ENCODE measurements at places on chromosomes 1 and 21.

DNA sequence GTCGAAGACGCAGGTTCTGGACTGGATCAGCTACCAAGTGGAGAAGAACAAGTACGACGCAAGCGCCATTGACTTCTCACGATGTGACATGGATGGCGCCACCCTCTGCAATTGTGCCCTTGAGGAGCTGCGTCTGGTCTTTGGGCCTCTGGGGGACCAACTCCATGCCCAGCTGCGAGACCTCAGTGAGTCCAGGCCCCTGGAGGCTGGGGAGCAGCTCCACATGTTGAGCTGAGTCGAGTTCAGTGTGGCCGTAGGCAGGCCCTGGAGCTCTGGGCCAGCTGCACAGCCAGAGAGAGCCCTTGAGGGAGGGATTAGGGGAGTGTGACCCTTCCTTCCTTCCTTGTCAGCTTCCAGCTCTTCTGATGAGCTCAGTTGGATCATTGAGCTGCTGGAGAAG, 1.6 kb downstream of the ELF3 start:
- no peak for DNase-seq

GRCh38 chr1:102463328-102463727, 466.6 kb upstream of the OLFM3 start:
- no peak for DNase-seq

DNA sequence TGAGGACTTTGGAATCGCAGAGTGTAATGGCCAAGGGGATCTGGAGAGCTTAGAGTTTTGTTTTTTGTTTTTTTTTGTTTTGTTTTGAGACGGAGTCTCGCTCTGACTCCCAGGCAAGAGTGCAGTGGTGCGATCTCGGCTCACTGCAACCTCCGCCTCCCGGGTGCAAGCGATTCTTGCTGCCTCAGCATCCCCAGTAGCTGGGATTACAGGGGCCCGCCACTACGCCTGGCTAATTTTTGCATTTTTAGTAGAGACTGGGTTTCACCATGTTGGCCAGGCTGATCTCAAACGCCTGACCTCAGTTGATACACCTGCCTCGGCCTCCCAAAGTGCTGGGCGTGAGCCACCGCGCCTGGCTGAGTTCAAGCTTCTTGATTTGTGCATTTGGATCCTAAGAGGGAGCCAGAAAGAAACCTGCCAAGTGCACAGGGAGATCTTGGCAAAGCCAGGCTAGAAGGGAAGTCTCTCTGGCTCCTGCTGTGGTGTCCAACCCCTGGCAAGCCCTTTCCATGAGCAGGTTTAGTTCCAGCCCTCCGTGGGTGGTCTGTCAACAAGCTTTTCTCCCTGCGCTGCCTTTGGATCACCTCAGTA, 852 bp downstream of the FAAH start:
- no peak for DNase-seq

GRCh38 chr21:18655931-18656330, 252.3 kb upstream of the TMPRSS15 start:
- no peak for DNase-seq

GRCh38 chr1:54358503-54359168, 47.6 kb downstream of the SSBP3 start:
- no peak for DNase-seq

GRCh38 chr21:35749904-35750303, 310.4 kb downstream of the SETD4 start:
- no peak for DNase-seq

DNA sequence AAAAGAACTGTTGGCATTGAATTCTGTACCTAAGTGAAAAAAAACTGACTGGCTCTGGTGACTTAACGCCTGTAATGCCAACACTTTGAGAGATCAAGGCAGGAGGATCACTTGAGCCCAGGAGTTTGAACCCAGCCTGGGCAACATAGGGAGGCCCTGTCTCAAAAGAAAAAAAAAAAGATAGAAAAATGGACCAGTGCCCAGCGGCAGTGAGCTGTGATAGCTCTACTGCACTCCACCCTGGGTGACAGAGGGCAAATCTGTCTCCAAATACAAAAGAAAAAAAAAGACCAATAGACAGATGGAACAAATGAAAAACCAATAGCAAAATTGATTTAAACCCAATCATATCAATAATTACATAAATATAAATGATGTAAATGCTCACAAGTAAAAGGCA, 674 bp upstream of the AKR7A3 start:
- DNase-seq, result no peak

- peak; percentile 86 for DNase-seq
Measured at GRCh38 chr1:22416555-22417454, 34.8 kb upstream of the ZBTB40 start.

DNA sequence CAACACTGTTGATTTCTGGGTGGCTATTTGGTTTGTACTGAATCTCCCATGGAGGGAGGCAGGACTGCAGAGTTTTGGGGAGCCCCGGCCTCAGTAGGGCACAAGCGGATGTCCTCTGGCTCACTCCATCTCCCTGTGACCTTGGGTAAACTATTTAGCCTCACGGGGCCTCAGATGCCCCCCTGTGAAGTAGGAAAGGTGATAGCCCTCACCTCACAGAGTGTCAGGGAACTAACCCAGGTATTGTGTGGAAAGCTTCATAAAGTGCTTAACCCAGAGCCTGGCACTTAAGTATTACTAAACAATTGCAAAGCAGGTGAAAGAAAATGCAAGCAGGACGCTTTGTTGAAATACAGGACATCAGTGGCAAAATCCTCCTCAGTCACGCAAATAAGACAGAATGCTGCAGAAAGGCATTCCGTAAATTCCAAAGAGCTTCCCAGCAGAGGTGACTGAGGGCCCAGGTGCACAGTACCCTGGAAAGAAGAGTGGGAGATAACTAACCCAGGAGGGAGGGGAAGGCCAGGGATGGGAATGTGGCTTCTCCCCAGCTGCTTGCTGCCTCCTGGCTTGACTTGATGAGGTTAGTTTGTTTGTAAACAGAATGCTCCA, 436.3 kb downstream of the PRDM2 start:
- no peak for DNase-seq

DNA sequence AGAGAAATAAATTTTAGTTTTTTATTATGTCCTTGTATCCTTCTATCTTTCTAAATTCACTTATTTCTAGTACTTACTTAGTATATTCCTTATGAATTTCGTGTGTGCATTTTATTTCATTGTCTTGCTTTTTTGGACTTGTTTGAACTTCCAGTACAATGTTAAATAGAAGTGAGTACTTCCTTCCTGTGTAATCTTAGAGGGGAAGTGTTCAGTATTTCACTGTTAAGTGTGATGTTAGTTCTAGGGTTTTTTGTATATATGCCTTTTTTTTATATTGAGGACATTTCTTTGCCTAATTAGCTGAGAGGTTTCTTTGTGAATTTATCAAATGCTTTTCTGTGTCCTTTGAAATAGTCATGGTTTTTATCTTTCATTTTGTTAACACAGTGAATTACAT, 10.7 kb downstream of the LYPLAL1 start:
- no peak for DNase-seq

- no peak for DNase-seq
Measured at GRCh38 chr1:100188617-100189016, 10.6 kb upstream of the LRRC39 start.

DNA sequence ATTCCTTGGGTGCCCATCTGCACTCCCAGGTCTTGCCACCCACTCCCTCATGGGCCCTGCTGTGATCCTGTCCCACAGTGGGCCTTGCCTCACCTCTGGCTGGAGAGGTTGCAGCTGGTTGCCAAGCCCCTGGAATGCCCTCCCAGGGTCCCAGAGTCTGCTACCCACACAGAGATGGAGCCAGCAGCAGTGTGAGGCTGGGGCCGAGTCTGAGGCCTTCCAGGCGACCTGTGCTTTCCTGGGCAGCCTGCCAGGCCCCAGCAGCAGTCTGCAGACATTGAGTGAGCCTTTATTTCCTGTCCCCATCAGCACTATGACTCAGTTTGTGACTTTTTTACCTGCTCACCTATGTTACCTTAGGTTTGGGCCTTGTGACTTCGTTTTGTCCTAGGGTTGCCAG, 25.0 kb upstream of the TSPAN2 start:
- DNase-seq, result no peak

DNA sequence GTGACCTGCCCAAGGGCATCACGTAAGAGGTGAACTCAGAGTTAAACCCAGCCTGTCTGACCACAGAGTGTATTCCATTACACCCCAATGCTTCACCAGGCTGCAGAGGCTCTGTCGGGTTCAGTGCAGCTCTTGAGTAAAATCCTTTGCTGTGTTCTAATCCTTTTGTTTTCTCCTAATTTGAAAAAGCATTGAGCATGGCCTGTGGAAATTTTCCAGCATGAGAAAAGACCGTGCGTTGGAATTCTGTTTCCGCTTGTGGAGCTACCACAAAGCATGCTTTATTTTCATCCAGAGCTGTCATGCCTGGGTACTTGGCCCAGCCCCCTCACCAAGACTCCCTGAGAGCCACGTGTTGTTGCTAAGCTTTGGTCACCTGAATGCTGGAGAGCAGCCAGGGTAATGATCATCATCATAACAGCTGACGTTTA, 317.6 kb downstream of the PRDM2 start:
- DNase-seq, result no peak

GRCh38 chr1:180130651-180131050, 24.0 kb upstream of the QSOX1 start:
- no peak for DNase-seq

- no peak for DNase-seq
Measured at GRCh38 chr21:21963911-21964310, 965.7 kb downstream of the NCAM2 start.

- DNase-seq, result peak; percentile 96
Measured at GRCh38 chr1:27668808-27669723, 2.9 kb downstream of the IFI6 start.

DNA sequence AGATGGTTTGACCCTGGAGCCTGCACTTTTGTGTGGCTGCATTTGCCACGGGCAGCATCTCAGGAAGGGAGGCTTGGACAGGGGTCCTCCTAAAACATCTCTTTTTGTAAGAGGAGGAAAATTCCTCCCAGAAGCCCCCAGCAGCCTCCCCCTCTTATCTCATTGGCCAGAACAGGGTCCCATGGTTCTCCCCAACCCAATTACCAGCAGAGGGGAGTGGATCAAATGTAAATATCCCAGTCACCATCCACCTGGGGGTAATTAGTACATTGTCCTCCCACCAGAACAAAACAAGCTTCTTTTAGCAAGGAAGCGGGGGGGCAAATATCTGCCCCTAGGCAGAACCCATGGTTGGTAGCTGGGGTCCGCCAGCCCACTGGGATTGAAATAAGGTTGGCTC, 44.7 kb upstream of the TENT5B start:
- no peak for DNase-seq

DNA sequence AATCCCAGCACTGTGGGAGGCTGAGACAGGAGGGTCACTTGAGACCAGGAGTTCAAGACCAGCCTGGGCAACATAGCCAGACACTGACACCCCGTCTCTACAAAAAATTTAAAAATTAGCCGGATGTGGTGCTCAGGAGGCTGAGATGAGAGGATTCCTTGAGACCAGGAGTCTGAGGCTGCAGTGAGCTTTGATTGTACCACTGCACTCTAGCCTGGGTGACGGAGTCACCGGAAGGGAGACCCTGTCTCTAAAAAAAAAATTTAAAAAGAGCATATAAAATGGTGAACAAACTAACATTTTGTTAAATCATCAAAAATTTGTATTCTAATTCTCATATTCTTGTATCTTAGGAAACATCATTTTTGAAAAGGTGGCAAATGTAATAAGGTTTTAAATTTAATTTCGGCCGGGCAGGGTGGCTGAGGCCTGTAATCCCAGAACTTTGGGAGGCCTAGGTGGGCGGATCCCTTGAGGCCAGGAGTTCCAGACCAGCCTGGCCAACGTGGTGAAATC, 27.1 kb downstream of the MAB21L3 start:
- no peak for DNase-seq

GRCh38 chr1:16900751-16901150, 5.0 kb downstream of the RNU1-2 start:
- no peak for DNase-seq

GRCh38 chr1:43764581-43764980, 57.2 kb downstream of the ST3GAL3 start:
- no peak for DNase-seq

DNA sequence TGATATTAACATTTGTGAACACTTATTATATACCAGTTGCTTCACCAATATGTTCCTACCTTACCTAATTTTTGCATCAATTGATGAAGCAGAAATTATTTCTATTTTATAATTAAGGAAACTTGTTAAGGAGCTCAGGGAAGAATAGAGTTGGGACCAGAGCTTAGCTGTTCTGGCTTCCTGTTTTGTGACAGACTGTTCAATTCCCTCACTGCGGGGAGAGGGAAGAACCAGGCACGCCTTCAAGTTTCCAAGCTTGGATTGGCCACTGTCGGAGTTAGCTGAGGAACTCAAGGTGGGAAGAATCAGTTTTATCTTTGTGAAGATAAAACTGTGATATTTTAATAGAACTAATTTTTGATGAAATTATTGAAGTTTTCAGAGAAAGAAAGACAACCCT, 142.3 kb upstream of the LMO4 start:
- no peak for DNase-seq

- no peak for DNase-seq
Measured at GRCh38 chr1:193356249-193356648, 169.8 kb upstream of the B3GALT2 start.

DNA sequence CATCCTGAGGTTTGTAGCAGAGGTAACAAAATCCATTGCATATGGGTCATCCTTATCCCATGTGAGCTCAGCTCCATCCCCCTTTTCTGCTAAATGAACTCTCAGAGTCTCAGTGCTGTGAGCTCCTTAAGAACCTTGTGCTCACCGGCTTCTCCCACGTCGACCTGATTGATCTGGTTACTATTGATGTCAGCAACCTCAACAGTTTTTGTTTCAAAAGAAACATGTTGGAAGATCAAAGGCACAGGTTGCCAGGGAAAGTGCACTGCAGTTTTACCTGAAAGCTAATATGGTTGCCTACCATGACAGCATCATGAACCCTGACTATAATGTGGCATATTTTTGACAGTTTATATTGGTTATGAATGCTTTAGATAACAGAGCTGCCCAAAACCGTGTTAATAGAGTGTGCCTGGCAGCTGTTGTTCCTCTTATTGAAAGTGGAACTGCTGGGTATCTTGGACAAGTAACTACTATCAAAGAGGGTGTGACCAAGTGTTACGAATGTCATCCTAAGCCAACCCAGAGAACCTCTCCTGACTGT, 131.4 kb downstream of the HS2ST1 start:
- DNase-seq, result peak; percentile 44

DNA sequence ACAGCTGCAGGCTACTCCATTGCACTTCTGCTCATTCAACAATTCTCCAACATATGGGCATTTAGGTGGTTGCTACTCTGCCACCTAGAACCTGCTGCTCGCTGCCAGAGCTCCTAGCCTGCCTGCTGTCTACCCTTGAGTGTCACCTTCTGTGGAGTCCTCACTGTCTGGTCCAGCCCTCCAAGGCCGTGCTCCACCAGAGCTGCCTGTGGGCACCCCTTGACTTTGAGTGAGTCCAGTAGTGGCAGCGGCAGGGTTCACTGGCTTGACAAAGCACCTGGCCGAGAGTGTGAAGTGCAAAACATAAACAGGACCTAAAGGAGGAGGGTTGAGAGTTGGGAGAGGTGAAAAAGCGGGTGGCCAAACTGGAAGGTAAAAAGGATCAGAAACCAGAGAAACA, 120.3 kb upstream of the DNAH14 start:
- no peak for DNase-seq

Data from activated T-cell treated with anti-CD3 and anti-CD28 coated beads, Interleukin-2, amount 50 U/mL, for 48 hours (primary cell).